ENCODE measurements at places on chromosomes 5 and 9. TPM values are rescaled to one million over a fixed set of nuclear protein-coding genes. Genes with fewer than 3 reads are reported as not detected.

Gene TEK
- total RNA-seq, result 9.3 TPM

Gene HEMGN
- total RNA-seq, result 0.17 TPM

Gene SPINK6
- total RNA-seq, result not detected

Gene MEF2C
- 5.2 TPM for total RNA-seq

Gene TXNDC8
- total RNA-seq, result not detected

Gene PDE6A
- total RNA-seq, result not detected

Gene SLC6A3
- not detected for total RNA-seq

Gene SNCB
- total RNA-seq, result not detected

Gene EHMT1
- 36.8 TPM for total RNA-seq

Gene IFNA7
- total RNA-seq, result not detected

Gene EIF4E1B
- total RNA-seq, result not detected

Gene NUTM2G
- under 0.01 TPM for total RNA-seq

Gene GPSM1
- total RNA-seq, result 23.4 TPM

Gene PCDHB16
- total RNA-seq, result 4.8 TPM

Gene ACO1
- 52.8 TPM for total RNA-seq

Gene LSM11
- 9.0 TPM for total RNA-seq

Gene BARX1
- 1.5 TPM for total RNA-seq

Gene PAEP
- not detected for total RNA-seq

Gene PROB1
- 0.17 TPM for total RNA-seq

Gene AGXT2
- total RNA-seq, result not detected

Gene PITX1
- 34.0 TPM for total RNA-seq

Gene THBS4
- 3.2 TPM for total RNA-seq

Gene TCOF1
- 84.9 TPM for total RNA-seq

Gene IQGAP2
- 6.9 TPM for total RNA-seq

Gene TMEFF1
- 0.83 TPM for total RNA-seq

Gene FST
- 1.7 TPM for total RNA-seq

Gene NSUN2
- 52.6 TPM for total RNA-seq

Gene LRRC14B
- not detected for total RNA-seq

Gene ATG12
- 87.3 TPM for total RNA-seq

Gene LURAP1L
- total RNA-seq, result 2.0 TPM

Gene TICAM2
- 0.30 TPM for total RNA-seq

Gene EQTN
- not detected for total RNA-seq

Gene RNF183
- not detected for total RNA-seq

Gene GBGT1
- total RNA-seq, result 13.9 TPM

Gene PRPF4
- 125 TPM for total RNA-seq

Gene MTRR
- total RNA-seq, result 27.1 TPM

Measured in Daoy (cell line).